ENCODE measurements at places on chromosomes 16 and 17.

GRCh38 chr16:13194766-13195165, 293.4 kb downstream of the SHISA9 start:
- DNase-seq, result no peak

DNA sequence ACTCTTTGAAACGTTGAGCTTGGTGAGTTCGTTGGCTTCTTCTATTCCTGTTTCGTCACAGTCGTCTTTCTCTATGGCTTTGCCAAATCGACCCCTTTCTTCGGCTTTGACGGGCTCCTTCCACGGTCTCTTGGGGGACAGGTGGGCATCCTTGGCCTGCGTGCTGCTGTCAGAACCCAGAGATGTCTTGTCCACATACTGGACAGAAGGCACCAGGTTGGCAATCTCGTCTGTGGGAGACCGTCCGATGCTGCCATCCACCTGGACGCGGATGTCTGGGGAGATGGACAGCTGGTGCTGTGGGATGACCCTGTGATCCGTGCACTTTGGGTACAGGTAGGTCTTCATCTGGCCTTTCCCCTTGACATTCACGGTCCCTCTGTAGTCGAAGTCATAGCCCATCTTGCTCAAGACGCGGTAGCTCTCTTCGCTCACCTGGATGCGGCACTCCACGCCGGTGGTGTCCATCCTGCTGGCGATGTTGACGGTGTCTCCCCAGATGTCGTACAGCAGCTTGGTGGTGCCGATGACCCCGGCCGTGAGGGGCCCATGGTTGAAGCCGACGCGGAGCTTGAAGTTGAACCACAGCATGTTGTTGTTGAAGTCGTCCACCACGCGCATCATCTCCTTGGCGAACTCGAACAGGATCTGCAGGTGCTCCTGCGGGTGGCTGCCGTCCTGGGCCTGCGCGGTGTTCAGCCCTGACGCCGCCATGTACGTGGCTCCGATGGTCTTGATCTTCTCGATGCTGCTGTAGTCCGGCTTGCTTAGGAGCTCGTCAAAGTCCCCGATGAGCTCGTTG, 85.5 kb upstream of the CREBBP start:
- DNase-seq, result no peak

DNA sequence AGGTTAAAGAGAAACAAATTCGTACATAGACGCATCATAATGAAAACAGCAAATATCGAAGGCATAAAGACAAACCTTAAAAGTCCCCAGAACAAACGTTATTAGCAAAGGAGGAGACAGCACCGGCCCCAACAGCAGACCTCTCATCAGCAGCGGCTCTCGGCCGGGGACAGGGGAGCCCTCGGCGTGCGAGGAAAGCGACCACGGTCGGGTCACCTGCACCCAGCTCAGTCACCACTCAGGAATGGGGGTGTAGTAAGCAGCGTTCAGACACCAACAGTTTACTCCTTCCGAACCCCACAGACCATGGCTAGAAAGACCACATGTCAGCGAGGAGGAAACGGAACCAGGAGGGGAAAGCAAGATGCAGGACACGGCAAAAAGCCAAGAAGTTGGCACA, 109.3 kb upstream of the CHMP6 start:
- DNase-seq, result no peak

DNA sequence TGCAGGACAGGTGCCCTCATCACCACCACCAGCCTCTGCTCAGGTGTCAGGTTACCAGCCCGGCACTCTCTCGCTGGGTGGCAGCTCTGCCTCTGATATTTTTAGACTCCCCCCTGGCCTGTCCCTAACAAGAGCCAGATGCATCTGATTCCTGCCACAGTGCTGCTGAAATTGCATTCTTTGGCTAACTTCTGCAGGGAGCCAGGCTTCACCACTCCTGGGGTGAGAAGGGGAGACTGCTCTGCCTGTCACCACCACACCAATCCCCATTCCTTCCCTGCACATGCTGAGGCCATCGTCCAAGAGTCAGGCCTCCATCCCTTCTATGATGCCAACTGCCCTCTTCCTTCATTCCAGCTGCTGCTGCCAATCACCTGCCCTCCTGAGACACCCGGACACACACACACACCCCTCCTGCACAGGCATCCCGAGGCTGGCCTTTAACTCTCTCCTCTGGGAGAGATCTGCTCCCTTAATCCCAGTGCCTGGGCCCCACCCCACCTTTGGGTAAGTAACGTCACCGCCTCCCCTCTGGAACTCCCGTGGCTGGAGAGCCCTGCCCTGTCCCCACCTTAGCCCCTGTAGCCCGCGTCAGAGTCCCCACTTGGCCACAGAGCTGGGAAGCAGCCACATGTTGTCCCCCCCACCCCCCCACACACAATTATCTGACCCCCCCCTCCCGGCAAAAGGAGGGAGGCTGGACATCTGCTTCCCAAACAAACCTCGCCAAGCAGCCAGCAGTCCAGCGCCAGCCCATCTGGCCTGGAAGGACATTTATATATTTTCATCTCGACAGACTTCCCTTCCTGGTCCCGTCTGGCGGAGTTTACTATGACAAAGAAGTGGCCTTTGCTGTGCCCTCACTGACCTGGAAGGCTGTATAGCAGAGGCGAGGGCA, 2.8 kb downstream of the EMP2 start:
- DNase-seq, result no peak

GRCh38 chr17:19249681-19250080, 12.5 kb downstream of the EPN2 start:
- no peak for DNase-seq

DNA sequence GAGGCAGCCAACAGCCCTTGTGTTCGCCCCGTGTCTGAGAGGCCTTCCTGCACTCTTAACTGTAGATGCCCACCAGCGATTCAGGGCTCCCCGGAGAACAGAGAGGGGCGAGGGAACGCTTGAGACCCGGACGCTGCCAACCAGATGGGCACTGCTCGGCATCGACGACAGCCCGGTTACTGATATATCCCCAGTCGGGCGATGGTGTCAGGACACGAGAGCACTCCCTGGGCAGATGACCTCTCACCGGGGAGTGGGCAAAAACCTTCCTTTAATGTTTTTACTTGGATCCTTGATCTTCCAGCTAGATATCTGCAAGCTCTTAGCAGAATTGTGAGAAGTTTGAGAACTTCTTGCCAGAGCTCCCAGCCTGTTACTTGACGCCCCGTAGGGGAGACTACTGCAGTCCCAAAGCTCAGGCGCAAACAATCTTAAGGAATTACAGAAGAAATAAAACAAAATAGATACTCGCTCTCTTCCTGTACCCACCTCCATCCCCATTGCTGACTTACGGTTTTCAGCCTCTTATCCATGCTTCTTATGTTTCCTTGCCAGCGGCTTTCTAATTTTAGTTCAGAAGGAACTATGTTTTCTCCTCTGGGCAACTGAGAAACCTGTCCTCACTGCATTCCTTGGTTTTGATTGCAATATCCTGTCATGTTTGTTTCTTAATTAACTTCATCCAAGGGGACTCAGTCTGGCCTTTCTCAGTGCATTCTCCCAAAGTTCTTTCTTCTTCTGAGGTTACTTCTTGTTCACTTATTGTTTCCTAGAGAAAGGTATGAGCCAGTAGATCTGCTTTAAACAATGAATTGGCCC, 845 bp downstream of the SP2 start:
- no peak for DNase-seq

DNA sequence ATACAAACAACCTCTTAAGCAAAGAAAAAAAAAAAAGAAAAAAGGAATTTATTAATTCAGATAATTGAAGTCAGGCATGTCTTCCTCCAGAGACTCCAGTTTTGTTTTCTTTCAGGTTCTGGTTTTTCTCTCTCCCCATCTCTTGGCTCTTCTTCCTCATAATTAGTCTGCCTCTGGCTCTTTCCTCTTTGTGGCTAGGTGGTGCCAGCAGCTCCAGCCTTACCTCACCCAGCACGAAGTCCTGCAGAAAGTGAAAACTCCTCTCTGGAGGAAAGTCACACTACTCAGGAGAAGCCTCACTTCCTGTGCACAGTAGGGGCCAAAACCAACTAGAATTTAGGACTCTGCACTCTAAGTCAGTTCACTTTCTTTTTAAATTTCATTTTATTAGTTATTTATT, 10.3 kb upstream of the NFAT5 start:
- DNase-seq, result no peak

DNA sequence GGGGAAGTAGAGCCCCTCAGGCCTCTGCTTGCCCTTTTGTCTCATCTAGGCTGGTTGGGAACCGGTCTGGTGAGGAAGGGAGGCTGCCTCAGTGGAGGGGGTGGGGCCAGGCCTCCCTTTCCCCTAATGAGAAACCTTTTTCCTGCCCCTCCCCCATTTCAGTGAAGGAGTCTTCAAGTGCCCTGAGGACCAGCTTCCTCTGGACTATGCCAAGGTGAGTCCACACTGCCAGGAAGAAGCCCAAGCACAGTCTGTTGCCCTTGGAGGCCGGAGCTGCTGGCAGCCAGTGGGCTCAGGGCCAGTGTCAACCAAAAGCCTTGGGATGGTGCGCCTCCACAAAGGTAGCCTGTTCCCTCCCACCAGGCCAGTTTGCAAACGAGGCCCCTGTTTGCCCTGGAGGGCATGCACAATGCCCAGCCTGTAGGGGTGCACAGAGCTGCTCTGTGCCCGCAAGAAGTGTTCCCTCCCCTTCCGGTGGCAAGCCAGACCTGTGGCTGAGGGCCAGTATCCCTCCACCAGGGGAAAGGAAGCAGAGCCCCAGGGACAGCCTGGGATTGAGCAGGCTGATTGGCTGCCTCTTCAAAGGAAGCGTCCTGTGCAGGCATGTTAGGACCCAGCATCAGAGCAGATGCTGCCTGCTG, 3.4 kb downstream of the TRAF4 start:
- DNase-seq, result no peak

DNA sequence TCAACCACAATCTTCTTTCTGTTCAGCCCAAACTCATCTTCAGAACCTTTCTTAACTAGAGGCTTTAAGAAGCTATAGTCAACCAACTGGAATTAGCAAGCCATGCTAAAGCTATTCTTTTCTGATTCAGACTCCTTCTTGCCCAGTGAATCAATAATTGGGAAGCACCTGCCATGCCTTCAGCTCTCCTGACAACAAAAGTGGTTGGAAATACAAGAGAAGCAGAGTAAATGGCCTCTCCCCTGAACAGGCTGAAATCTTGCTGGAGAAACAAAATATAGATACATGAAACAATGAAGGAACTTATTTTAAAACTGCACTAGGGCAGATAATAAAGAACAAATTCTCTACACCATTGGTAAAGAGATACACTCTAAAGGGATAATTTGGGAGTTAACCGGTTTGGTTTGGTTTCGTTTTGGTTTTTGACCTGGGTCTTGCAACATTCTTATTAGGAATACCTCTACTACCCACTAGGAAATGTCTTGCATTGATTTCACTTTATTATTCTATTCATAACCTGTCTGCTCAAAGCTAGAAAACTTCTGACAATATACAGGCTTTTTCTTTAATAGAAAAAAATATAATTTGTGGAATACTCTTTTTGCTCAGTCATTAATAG, 173.6 kb upstream of the DYNLRB2 start:
- no peak for DNase-seq

DNA sequence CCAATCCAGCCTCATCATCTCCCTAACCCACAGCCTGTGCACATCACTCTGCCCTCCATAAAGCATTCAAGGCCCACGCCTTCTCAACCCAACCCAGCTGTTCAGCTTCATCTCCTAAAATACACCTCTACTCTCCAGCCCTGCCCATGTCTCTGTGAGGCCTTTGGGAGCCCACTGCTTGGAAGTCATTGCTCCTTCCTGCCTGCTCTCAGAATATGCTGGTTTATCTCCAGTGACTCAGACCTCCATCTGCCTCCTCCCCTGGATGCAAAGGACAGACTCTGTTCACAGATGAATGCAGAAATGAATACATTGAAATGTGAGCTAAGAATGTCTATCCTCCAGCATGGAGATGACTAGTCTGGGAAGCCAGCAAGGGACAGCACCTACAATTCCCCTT, 19.0 kb downstream of the KCNG4 start:
- DNase-seq, result peak; percentile 42

GRCh38 chr17:55540414-55541091, 29.3 kb upstream of the SMIM36 start:
- no peak for DNase-seq

- no peak for DNase-seq
Measured at GRCh38 chr17:81536299-81537290, 8.4 kb downstream of the FSCN2 start.

- DNase-seq, result no peak
Measured at GRCh38 chr17:45851022-45851421, 6.3 kb downstream of the SPPL2C start.

DNA sequence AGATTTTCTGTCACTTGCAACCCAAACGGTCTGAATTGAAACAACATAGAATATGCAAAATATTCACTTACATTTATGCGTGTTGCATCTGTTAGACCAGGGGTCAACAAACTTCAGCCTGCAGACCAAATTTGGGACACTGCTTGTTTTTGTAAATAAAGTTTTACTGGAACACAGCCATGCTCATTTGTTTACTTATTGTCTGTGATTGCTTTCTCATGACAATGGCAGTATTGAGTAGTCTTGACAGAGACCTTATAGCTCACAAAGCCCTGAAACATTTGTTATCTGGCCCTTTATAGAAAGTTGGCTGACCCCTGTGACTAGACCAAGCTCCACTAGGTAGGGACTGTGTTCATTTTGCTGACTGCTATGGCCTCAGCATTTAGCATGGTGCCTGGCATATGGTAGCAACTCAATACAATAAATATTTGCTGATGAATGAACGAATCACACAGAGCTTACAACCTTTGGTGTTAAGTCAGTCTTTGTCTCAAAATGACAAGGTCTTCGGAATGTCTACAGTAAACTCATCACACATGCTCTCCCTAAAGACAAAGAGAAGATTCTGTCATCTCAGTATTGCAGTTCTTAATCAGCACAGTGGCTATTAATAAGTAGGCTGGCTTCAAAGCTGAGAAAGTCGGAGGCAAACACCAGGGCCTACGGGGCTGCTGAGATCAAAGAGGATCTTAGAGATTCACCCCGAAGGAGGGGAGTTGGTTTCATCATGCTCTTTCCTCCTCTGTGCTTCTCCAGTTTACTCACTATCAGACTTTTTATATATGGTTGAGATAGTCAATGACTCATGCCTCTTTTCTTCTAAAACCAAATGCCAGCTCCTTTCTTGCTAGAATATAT, 95.2 kb upstream of the AXIN2 start:
- no peak for DNase-seq

DNA sequence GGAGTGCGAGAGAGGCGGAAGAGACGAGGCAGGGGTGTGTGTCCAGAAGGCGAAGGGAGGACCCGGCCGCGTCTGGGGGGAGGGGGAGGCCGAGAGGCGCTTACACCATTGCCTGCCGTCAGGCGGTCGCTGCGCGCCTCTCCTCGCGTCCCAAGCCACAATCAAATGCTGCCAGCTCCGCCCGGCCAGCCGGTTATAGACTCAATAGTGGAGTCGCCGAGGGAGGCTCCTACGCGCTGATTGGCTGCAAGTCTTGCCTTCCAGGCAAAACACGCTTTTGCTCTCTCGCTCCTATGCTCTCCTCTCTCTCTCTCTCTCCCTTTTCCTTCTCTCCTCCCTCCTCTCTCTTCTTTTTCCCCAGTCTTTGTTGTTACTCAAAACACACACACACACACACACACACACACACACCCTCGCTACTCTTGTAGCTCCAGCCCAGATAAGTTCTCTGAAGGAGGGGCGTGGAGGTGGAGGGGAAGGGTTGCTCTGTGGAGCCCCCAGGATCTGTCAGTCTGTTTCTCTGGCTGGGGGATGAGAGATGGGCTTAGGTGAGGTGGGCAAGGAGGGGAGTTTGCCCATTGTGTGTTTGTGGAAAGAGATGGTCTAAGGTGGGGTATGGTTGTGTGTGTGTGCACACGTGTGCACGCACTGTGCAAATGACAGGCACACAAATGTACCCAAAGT, at the start of gene DLX3:
Gene DLX3, minus strand, starts transcription at position 170 of the 684 bp plus-strand sequence. CDS start 226 bp downstream, outside the sequence.
- no peak for DNase-seq
